ENCODE measurements at places on chromosomes 7 and 10.

DNA sequence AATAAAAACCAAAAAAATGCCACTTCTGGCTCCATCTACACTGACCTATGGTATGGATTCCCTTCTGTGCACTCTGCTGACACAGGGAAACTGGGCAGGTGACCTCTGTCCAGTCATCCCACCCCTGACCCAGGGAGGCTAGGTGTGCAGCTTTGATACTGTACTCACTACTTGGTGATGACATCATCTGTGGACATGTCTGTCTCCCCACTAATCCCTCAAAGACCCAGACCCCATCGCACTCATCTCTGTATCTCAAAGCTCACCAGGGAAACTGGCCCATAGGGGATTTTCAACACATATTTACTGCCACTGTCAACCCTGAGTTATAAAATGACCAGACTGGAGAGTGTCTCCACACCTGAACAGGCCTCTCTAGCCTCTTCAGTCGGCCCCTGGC, 10.6 kb downstream of the SGMS1 start:
- H3K4me3 ChIP-seq, result no peak overlapping the region
- DNase-seq, result peak; percentile 23
- no peaks in the 10 kb centered on the region for H3K27me3 ChIP-seq
- peak overlapping the region; percentile 66 for H3K27ac ChIP-seq
- peaks cover 26% of the 10 kb centered on the region for H3K4me1 ChIP-seq

GRCh38 chr7:49768835-49769234, 4.6 kb upstream of the VWC2 start:
- no peak for DNase-seq
- H3K4me3 ChIP-seq, result no peak overlapping the region
- H3K27me3 ChIP-seq, result peaks cover 60% of the 10 kb centered on the region
- H3K4me1 ChIP-seq, result peaks cover 6% of the 10 kb centered on the region
- no peak overlapping the region for H3K27ac ChIP-seq

GRCh38 chr7:1288390-1288995, 55.8 kb downstream of the UNCX start:
- H3K4me1 ChIP-seq, result peaks cover 9% of the 10 kb centered on the region
- DNase-seq, result no peak
- no peak overlapping the region for H3K27ac ChIP-seq
- H3K4me3 ChIP-seq, result no peak overlapping the region
- peaks cover 35% of the 10 kb centered on the region for H3K27me3 ChIP-seq
- H3K36me3 ChIP-seq, result no peaks in the 10 kb centered on the region

DNA sequence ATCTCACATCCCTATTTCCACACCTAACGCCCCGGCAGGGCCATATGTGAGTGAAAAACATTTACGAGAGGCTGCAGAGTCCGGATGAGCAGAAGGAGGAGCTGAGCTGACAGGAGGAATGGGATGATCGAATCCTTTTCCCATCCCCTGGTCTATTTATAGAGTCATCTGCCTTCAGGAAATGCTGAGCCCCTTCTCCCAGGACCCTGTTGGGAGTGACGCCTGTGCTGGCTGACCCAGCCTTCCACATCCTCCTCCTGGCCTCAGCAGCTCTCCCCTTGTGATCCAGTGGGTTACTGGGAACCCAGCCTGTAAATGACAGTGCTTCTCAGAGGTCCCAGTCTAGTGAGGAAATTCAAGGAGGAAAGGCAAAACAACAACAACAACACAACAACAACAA, 16.6 kb downstream of the DENND2A start:
- no peaks in the 10 kb centered on the region for H3K27me3 ChIP-seq
- H3K27ac ChIP-seq, result peak overlapping the region; percentile 87
- H3K4me3 ChIP-seq, result no peak overlapping the region
- no peaks in the 10 kb centered on the region for H3K36me3 ChIP-seq
- H3K4me1 ChIP-seq, result peaks cover 19% of the 10 kb centered on the region

DNA sequence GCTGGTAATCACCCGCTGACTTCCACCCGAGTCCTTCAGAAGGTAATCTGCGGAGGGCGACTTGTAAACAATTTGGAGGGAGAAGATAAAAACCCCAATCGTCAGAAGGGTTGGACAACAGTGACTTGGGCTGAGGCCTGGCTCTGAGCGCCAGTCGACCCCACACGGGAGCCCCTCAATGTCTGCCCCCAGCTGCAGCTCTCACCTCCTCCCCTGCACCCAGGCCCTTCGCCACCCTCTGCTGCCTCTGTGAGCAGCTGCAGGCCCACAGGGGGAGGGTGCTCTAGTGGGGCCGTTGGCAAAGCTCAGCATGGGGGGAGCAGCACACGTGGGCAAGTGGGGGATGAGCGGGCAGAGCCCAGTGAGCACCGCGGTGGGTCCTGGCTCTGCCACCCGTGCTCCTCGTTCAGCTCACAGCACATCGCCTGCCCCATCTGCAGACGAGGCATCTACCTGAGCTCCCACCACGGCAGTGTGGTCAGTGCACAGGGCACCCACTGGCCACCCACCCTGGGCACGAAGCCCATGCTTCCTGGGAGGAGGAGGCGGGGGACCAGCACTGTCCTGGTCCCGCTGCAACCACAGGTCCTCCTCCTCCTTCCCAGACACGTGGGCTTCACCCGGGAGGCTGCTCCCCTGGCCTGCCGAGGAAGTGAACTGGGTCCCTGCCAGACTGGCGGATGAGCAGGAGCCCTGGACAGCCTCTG, 280.5 kb downstream of the ELFN1 start:
- H3K27ac ChIP-seq, result no peak overlapping the region
- H3K4me3 ChIP-seq, result no peak overlapping the region
- no peak for DNase-seq
- no peaks in the 10 kb centered on the region for H3K27me3 ChIP-seq
- no peaks in the 10 kb centered on the region for H3K36me3 ChIP-seq
- H3K4me1 ChIP-seq, result no peaks in the 10 kb centered on the region

DNA sequence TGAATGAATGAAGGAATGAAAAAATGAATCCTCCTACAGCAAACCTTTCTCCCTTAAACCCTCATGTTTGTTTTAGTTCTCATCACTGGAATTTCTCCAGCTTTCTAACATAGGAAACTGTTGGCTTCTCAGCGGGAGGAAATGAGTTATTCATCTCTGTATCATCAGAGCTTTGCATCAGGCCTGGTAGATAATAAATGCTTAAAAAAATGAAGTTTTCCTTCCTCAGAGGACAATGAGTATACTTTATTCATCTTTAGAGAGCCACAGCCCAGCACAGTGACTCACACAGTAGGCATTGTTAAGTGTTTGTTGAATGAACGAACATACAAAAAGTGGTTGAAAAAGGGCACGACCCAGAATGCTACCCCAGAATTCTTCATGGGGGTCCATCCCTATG, 62.6 kb downstream of the COL13A1 start:
- H3K27ac ChIP-seq, result no peak overlapping the region
- no peak for DNase-seq

DNA sequence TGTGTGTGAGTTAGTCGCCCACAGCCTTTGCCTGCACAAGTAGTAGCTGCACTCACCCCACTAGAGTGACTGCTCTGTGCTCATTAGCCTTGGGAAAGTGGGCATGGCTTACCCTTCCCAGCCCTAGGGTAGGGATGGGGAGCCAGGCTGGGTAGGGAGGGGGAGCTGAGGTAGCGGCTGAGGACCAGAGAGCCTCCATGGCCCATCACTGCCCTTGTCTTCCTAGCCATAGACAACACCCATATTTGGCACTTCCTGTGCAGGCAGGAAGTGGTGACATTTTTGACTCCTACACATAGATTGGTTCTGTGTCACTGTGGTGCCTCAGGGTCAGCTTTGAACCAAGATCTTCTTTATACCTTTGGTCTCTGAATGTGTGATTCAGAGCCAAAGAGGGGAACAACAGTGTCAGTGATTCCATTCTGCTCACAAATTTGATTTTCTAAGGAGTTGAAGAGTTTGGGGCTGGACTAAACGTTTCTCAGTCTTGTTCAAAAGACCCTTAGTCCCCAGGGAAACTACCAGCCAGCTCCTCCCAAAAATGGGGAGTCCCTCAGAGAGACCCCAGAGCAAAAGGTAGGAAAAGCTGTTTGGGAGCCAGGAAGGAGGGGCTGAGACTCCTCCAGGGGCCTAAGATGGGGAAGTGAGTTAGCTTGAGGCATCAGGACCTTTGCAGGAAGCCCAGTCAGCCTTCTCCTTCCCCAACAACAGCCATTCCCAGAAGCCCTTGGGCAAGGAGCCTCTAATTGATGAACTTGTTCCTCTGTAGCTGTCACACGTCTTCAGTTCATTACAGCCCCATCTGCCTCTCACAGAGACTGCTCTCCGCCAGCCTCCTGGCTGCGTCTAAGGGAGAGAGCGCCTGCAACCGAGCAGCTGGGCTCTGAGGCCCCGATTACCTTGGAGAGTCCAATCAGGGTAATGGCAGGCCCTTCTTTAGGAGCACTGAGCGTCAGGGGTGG, 135.0 kb downstream of the CDH23 start:
- H3K4me1 ChIP-seq, result peaks cover 5% of the 10 kb centered on the region
- H3K27ac ChIP-seq, result no peak overlapping the region
- no peaks in the 10 kb centered on the region for H3K36me3 ChIP-seq
- DNase-seq, result no peak
- H3K27me3 ChIP-seq, result no peaks in the 10 kb centered on the region

DNA sequence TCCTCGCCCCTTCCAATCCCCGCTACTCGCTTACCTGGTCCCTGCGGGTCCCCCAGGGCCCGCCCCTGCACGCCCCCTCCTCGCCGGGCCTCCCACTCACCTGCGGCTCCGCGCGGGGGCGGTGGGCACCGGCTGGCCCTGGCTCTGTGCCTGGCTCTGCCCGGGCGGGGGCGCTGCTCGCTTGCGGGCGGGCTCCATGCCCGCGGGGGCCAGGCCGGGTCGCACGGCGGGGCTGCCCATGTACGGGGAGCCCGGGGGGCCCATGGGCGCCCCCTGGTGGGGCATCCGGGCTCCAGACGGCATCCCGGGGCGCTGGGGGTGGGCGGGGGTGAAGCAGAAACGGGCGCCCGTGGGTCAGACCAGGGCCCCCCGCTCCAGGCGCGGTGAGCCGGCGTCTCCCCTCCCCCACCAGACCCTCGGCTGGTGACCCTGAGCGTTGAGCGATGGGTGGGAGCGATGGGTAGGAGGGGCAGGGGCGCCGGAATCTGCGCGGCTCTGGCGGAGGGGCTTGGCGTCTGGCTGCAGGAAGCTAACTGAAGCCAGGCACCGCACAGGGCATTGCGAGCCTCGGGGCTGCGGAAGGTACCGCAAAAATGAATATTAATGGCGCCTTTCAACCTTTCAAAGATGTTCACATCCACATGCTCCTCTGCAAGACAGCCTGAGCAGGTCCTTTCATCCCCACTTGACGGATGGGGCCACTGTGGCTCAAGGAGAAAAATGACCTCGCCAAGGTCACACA, 3.0 kb downstream of the SMARCD3 start:
- peak overlapping the region; percentile 17 for H3K27ac ChIP-seq
- peak; percentile 83 for DNase-seq
- no peaks in the 10 kb centered on the region for H3K27me3 ChIP-seq
- peaks cover 45% of the 10 kb centered on the region for H3K4me1 ChIP-seq
- peak overlapping the region; percentile 10 for H3K4me3 ChIP-seq
- no peaks in the 10 kb centered on the region for H3K36me3 ChIP-seq

DNA sequence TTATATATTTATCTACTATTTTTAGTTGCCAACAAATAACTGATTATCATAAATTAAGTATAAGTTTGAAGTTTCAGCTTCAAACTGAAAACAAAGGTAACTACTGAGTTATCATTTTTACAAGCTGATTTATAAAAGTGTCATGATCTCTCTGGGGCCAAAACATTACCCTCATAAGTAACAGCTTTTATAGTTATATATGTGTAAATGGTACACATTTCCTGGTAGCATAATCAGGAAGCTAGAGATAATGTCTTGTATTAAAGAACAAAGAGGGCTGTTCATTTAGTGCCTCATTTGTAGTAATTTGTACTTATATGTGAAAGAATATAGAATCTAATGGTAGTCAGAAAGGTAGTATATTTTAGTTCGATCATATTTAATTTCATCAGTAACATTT, 162.6 kb downstream of the SGMS1 start:
- H3K36me3 ChIP-seq, result no peaks in the 10 kb centered on the region
- H3K4me3 ChIP-seq, result no peak overlapping the region
- DNase-seq, result no peak
- H3K4me1 ChIP-seq, result no peaks in the 10 kb centered on the region
- H3K27ac ChIP-seq, result no peak overlapping the region

DNA sequence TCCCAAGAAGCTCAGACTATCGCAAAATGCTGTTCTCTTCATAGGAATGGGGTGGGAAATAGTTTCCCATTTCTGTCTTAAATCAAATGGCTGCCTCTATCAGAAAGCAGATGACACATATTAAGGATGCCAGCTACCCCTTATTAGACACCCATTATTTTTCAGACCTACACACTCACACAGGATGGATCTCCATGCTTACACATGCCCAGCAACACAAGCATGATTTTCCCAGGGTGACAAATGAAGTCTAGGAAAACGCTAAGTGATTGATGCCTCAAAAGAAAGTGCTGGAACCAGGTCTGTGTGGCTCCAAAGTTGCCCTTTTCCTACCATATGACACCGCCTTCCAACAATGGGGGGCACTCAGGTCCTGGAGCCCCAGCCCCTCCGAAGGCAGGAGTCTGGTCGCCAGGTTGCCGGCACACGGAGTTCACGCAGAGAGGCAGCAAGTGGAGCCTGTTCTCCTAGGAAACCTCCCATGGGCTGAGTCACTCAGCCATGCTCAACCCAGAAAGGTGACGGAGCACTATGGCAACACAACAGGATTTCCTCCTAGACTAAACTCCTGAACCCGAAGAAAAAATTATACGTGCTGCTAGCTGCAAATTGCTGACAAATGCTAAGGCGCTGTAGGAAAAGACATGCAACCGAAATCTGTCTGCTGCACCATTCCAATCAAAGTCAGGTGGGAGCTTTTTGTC, 19.8 kb downstream of the VOPP1 start:
- H3K27ac ChIP-seq, result no peak overlapping the region
- DNase-seq, result peak; percentile 56
- H3K27me3 ChIP-seq, result no peaks in the 10 kb centered on the region
- H3K36me3 ChIP-seq, result no peaks in the 10 kb centered on the region
- H3K4me3 ChIP-seq, result no peak overlapping the region

GRCh38 chr7:111112439-111112838, 21.5 kb downstream of the LRRN3 start:
- peaks cover 16% of the 10 kb centered on the region for H3K4me1 ChIP-seq
- H3K4me3 ChIP-seq, result no peak overlapping the region
- no peak for DNase-seq
- H3K27me3 ChIP-seq, result no peaks in the 10 kb centered on the region

GRCh38 chr7:3892686-3893085, 591.6 kb downstream of the SDK1 start:
- no peaks in the 10 kb centered on the region for H3K27me3 ChIP-seq
- no peak overlapping the region for H3K4me3 ChIP-seq
- no peaks in the 10 kb centered on the region for H3K4me1 ChIP-seq
- H3K36me3 ChIP-seq, result no peaks in the 10 kb centered on the region
- no peak for DNase-seq

GRCh38 chr7:71208881-71209280, 76.9 kb downstream of the GALNT17 start:
- H3K4me1 ChIP-seq, result peaks cover 6% of the 10 kb centered on the region
- H3K36me3 ChIP-seq, result no peaks in the 10 kb centered on the region
- H3K27ac ChIP-seq, result no peak overlapping the region

- DNase-seq, result no peak
- H3K4me1 ChIP-seq, result peaks cover 31% of the 10 kb centered on the region
- H3K27me3 ChIP-seq, result no peaks in the 10 kb centered on the region
- no peak overlapping the region for H3K4me3 ChIP-seq
Observed at GRCh38 chr7:158861936-158862704, 5.8 kb downstream of the DYNC2I1 start.

- DNase-seq, result no peak
- no peaks in the 10 kb centered on the region for H3K27me3 ChIP-seq
- no peaks in the 10 kb centered on the region for H3K36me3 ChIP-seq
Observed at GRCh38 chr7:135684136-135684535, 21.8 kb downstream of the STMP1 start.

- H3K36me3 ChIP-seq, result no peaks in the 10 kb centered on the region
- H3K4me3 ChIP-seq, result no peak overlapping the region
- H3K27me3 ChIP-seq, result no peaks in the 10 kb centered on the region
- H3K27ac ChIP-seq, result no peak overlapping the region
- H3K4me1 ChIP-seq, result no peaks in the 10 kb centered on the region
- DNase-seq, result no peak
Observed at GRCh38 chr10:66752714-66753113, 173.1 kb upstream of the LRRTM3 start.

All from hepatocyte (in vitro differentiated cells).